Activated CD4-positive, alpha-beta T cell treated with anti-CD3 and anti-CD28 coated beads for 48 hours (primary cell): ENCODE measurements at places on chromosomes 13 and 19.

GRCh38 chr13:69948016-69948415, 159.6 kb upstream of the ATXN8OS start:
- DNase-seq: no peak

DNA sequence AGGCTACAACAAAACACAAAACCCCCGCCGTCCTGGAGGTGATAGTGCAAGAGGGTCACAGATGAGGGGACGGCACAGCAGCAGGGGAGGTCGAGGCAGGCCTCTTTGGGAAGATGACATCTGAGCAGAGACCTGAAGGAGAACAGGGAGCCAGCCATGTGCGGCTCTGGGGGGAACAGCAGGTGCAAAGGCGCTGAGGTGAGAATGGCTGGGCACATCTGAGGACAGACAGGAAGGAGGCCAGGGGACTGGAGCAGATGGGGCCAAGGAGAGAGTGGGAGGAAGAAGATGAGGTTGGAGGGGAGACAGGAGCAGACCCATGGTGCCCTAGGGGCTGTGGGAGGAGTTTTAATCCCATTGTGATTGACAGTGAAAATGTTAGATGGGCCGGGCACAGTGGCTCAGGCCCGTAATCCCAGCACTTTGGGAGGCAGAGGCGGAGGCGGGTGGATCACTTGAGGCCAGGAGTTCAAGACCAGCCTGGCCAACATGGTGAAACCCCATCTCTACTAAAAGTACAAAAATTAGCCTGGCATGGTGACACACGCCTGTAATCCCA, 1.8 kb upstream of the CKM start:
- no peak for DNase-seq

- DNase-seq: no peak
Observed at GRCh38 chr19:751501-752341, 809 bp downstream of the MISP start.

- no peak for DNase-seq
Observed at GRCh38 chr13:50714891-50715290, 128.6 kb downstream of the DLEU7 start.

DNA sequence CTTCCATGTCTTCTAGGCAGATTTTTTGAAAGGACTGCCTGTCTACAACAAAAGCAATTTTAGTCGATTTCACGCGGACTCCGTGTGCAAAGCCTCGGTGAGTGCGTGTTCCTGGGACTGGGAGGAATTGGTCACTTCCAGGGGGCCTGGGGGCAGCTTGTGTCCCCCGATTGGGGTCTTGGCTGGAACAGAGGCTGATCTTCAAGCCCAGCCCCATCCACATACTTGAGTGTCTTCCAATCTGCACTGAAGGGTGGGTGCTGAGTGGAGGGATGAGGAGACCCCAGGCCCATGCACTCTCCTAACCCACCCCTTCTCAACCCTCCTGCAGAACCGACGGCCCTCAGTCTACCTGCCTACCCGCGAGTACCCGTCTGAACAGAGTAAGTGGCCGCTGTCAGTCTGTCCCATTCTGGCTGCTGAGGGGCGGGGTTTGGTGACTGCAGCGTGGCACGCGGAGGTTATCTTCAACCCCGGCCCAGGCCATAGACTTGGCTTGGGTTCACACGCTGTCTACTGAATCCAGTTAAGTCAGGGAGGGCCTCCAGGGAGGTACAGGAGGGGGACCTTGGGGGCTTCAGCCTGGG, 4.7 kb downstream of the DDA1 start:
- DNase-seq: no peak

DNA sequence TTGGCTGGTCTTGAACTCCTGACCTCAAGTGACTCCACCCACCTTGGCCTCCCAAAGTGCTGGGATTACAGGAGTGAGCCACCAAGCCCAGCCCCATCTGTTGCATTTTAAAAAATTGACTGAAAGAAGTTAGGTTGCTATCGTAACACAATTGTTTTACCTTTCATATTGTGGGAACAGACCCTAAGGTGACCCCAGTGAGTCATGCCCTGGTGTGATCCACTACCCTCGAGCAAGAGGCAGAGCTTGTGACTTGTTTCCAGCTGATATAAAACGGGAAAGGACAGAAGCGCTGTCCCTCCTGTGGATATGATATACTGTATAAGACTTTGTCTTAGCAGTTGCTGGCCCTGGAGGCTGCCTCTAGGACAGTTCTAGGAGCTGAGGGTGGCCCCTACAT, 308.6 kb downstream of the HS6ST3 start:
- no peak for DNase-seq

GRCh38 chr13:39879286-39880035, 224.0 kb downstream of the COG6 start:
- no peak for DNase-seq

GRCh38 chr13:70795484-70795883, 687.2 kb upstream of the KLHL1 start:
- DNase-seq: no peak

- no peak for DNase-seq
Observed at GRCh38 chr19:15244808-15245207, 12.6 kb upstream of the EPHX3 start.

DNA sequence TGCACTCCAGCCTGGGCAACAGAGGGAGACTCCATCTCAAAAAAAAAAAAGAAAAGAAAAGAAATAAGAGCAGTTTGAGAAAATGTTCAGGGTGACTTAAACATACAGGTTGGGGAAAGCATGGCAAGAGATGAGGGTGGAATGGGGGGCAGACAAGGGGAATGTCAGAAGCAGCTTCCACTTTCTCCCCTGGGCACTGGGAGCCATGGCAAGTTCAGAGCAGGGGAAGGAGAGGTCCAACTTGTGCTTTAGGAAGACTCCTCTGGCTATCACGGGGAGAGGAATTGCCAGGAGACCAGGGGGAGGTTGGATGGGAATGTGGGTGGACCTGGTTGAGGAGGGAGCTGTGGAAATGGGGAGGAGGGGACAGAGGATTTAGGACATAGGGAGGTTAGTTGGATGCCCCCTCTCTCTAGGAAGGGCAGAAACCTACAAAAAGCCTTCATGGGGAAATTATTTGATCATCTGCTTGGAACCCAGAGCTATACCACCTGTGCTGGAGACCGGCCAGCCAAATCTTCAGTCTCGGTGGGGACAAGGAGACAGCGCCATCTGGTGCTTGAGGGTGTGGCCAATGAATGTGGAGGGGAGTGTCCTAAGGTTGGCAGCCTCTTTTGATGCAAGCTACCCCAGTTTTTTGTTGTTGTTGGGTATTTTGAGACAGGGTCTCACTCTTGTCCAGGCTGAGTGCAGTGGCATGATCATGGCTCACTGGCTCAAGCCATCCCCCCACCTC, 7.3 kb upstream of the STRN4 start:
- peak; percentile 77 for DNase-seq

DNA sequence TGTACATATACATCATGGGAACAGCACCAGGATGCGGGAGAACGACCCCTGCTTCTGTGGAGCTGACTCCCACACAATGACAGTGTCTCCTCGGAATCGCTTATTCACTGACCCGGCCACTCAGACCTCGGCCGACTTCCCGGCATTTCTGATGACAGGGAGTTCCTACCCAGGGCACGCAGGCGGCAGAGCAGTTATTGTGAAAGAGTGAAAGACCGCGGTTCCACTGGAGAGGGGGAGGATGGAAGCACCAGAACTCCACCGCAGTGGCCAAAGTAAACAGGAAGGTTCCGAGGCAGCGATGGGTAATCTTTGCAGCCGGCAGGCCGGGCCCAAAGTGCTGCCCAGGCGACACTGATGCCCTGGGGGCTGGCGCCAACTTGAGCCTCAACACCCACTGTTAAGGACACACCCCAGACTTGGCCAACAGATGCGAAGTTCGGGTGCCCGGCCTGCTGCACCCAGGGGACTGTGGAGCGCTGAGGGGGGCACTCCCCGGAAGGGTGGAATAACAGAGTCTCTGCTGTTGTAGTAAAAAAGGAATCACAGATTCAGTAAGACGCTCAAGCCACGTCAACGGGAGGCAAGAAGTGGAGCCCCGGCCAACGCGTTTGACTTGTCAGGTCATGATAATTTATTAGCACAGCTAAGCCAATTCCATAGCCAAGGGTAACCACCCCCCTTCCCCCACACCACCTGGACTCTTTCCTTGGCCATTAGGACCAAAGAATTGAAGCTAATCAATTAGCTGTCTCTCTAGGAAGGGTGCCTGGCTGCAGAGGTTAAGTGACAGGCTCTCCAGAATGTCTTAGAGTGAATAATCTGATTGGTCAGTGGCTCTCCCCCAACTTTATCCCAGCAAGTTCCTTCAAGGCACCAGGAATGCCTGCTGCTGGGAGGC, 5.8 kb downstream of the MLLT1 start:
- no peak for DNase-seq

- DNase-seq: no peak
Observed at GRCh38 chr19:17795495-17795856, 538 bp downstream of the B3GNT3 start.

GRCh38 chr19:35618857-35619256, 6.3 kb downstream of the HAUS5 start:
- DNase-seq: no peak

- DNase-seq: peak; percentile 91
Observed at GRCh38 chr19:37077934-37078716, at the start of gene ZNF420. TSS of gene ZNF420 (plus strand) at chr19:37078433. CDS start at chr19:37089119, 10,686 bp downstream.

DNA sequence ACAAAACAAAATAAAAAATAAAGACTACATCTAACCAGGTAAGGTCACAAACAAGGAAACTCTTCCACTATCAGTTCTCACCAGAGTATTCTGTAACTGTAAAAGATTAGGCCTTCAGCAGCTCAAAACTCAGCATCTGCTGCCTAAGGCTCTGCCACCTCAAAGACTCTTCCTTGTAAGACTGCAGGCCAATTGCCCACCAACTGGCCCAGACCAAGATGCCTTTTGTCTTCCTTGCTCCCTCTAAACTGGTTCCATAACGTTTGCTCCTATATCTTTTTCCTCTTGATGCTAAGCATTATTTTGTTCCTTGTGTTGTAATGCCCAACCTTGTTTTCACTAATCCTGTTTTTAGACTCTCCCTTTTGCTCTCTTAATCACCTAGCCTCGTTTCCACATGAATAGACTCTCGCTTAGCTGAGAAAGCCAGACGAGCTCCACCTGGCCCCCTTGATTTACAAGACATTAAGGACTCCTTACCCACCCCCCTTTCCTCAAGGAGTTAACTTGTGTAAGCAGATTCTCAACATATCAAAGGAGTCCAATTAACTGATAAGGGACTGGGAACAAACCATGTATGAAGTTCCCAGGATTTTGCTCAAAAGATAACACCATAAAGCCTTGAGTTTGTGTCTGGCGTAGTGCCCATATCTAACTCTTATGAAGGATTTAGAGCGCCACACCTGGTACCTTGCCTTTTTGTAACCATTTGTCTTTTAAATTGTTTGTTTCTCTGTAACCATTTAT, 1.5 kb downstream of the ZNF814 start:
- DNase-seq: no peak

DNA sequence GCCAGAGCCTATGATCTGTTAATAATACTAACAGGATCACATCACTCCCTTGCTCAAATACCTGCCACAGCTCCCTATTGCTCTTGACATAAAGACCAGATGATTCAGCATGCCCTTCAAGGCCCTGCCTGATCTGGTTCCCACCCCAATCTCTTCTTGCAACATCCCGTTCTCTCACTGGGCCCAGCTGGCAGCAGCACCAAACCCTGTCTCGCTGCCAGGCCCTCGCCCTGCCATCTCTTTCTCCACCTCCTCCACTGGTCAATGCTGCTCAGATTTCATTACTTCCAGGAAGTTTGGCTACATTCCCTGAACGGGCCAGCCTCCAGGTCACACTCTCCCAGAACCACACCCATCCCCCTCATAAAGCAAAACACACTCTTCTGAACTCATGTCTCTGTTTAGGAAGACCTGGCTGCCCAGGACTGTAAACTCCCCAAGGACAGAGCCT, 8.6 kb upstream of the BCAT2 start:
- DNase-seq: no peak

- DNase-seq: peak; percentile 89
Observed at GRCh38 chr19:12792051-12792852, 966 bp downstream of the JUNB start.

- DNase-seq: no peak
Observed at GRCh38 chr13:43269037-43269481, 245.7 kb downstream of the DNAJC15 start.

DNA sequence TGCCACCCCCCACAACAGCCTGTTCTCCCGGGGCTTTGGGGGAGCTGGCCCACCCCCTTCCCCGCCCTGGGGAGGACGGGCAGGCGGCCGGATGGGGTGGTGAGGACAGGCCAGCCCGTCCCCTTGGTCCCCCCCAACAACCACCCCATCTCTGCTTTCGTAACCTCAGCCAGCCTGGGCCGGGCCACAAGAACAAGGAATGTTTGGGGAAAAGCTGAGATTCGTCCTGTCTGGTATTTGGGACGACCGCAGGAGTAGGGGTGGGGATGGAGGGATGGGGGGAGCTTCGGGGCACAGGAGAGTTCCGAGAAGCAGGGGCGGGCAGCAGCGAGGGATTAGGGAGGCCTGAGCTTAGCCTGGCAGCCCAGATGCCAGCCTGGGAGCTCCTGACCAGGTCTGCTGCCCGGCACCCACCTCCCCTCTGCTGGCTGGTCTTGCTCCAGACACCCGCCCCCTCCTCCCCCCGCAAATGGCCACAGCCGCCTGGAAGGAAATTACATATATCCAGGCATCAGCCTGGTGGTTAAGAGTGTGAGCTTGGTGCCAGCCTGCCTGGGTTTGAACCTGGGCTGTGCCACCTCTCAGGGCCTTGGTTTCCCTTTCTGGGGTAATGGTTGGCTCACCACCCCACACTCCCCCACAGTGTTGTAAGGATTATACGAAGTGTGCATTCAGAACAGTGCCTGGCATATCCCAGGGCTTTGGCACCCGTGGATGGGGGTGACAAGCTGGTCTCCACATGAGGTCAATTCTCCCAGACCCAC, at the start of gene PODNL1:
PODNL1 (minus strand) TSS at position 117 of the 764 bp plus-strand sequence. CDS start 236 bp downstream, outside the sequence.
- DNase-seq: no peak

DNA sequence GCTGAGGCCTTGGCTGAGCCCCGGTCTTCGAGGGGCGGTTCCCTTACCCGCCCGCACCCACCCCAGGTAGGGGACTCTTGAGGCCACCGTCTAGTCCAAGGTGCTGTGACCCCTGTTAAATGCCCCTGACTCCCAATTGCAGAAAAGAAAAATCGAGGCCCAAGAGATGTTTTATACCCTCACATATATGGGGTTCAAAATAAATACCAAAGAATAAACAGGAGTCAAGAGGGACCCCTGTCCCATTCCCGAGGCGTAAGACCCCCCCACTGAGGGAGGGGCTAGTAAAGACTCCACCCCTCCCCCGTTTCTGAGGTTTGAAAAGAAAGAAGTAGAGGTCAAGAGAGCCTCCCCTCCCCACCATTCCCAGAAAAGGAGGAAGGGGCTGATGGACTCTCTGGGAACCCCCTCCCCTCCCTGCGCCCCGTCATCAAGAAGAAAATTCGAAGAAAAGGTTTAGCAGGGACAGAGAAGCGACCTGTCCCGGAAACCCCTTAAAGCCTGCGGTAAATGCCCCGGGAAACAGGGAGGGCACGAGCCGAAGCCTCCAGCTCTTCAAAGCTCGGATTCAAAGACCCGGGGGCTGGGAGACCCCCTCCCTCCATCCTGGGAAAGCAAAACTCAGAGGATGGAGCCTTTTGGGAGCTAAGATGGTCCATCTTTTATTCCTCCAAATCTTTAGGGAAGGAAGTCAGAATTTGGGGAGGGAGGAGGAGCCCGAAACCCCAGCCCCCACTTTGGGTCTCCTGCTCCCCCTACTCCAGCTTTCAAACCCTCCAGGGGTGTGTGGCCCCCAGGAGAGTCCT, 755 bp upstream of the RAB3A start:
- peak; percentile 23 for DNase-seq
